NCI-H460 (cell line): ENCODE measurements at places on chromosomes 7 and 10. TPM values are rescaled to one million over a fixed set of nuclear protein-coding genes. Genes with fewer than 3 reads are reported as not detected.

Gene NCF1
- total RNA-seq, result not detected in 2 replicates

Gene SLC16A9
- total RNA-seq, result 5.0 and 5.7 TPM in 2 replicates

Gene STAM
- total RNA-seq, result 18.0 and 18.6 TPM in 2 replicates

Gene CRYGN
- 0.07 and 0.40 TPM in 2 replicates for total RNA-seq

Gene ARHGEF5
- 1.0 and 1.7 TPM in 2 replicates for total RNA-seq
